ENCODE measurements at places on chromosomes 3 and 15.
A peak's percentile ranks its signal among the peaks of the same experiment; 100 is the strongest.

DNA sequence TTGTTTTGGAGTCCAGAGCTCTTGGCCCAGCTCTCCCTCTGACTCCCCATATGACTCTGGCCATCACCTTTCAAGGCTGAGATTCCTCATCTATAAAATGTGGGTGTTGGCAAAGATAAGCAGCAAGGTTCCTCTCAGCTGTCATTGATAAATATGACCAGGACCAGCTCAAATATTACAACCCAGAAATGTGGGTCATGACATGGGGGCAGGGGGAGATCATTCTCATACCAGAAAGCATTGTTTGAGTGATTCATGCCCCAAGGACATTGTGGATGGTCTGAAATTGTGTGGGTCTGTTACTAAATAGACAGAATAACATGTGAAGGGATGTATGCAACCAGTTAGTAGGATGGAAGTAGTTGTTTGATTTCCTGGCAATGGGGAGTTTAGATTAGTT lies 13.9 kb downstream of the UPK1B start:
- DNase-seq, result no peak

GRCh38 chr15:67091071-67091979 lies 25.9 kb downstream of the SMAD3 start:
- DNase-seq, result peak; percentile 99

DNA sequence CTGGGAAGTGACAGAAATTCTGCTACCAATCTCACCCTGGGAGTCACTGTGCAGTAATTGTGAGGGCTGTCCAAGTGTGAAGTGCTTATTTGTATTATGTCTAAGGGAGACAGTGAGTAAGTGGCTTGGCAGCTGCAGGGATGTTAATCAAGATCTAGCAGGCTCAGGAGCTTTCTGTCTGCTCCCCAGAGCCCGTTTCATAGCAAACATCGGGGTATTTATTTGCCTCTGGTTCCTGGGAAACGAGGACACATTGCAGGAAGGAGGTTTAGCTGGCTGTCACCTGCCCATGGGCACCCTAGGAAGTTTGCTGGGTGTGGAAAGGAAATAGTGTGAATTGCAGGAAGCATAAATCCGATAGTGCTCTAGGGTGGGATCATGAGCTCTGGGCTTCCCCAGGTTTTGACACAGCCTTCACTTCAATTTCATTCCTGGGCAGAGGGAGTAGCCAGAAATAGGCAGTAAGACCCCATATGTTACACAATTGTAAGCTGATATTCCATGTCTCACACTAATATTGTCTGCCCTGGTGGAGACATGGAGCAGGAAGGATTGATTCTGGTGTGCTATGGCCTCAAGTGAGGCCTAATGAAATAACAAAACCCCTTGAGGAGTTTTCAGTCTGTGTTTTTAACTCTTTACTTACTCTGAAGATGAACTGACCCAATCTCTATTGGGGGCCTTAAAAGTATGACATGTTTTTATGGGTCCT lies 74.1 kb upstream of the MITF start:
- DNase-seq, result peak; percentile 79

- DNase-seq, result no peak
Observed at GRCh38 chr15:87871731-87872320, 384.7 kb downstream of the NTRK3 start.

DNA sequence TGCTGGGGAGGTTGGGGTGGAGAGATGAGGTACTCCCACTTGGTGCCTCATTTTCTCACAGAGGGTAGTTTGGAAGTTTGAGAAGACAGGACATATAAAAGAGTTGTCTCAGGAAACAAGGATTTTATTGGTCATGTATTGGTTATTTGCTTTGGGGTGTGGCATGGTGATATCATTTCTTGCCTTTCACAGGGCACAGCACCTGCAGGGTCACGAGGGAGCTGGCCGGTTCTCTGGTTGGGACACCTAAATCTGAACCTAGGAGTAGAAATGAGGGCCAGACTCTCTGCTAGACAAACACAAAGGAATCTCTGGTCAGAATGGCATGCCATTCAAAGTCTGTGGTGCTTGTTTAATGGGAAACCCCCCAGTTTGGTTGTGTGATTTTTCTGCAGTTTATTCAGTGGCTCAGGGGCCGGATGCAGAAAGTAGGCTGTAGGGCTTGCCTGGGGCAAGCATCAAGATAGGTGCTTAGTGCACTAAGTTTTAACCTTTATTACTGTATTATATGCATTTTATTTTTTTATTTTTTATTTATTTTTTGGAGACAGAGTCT lies 237.7 kb upstream of the EIF1B start:
- no peak for DNase-seq

GRCh38 chr3:11847607-11848006 lies 922 bp upstream of the TAMM41 start:
- no peak for DNase-seq

Data from iris pigment epithelial cell (primary cell).